ENCODE measurements at places on chromosomes 4 and X. TPM values are rescaled to one million over a fixed set of nuclear protein-coding genes. Genes with fewer than 3 reads are reported as not detected.

DNA sequence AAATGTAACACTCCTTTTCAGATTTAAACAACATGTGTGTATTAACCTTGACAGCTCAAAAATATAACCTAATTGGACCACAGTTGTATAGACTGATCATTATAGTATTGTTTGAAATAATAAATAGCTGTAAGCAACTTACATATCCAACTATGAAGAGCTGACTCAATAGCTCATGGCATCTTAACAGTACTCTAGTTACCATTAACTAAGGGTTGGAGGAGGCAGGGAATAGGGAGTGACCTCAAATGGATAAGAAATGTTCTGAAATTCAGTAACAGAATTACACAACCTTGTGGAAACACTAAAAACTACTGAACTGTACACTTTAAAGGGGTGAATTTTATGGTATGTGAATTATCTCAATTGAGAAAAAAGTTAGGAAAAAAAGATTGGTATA is 136.5 kb upstream of the CPEB2 start:
- DNase-seq = no peak

Gene OPHN1
- 8.8 TPM for total RNA-seq

DNA sequence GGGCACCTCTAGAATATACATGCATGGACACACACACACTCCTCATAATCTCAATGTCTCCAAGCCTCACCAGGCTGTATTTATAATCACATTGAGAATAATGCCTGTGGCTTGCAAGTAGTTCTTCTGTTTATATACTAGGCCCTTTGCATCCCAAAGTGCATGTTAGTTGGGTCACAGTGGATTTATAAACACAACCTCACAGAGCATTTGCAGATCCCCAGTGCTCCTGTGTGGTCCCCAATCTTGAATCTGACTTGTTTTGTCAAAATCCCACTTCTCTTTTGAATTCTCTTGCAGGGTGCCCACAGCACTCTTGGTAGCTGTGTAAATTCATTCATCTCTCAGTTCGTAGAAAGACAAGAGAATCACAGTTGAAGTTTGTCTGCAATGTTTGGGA is 49.6 kb upstream of the PROM1 start:
- DNase-seq = no peak

- DNase-seq = no peak
Observed at GRCh38 chr4:65456579-65456978, 213.7 kb downstream of the EPHA5 start.

Gene UGT8
- 2.1 TPM for total RNA-seq

Gene MAGEB10
- not detected for total RNA-seq

Gene MAGEA1
- not detected for total RNA-seq

DNA sequence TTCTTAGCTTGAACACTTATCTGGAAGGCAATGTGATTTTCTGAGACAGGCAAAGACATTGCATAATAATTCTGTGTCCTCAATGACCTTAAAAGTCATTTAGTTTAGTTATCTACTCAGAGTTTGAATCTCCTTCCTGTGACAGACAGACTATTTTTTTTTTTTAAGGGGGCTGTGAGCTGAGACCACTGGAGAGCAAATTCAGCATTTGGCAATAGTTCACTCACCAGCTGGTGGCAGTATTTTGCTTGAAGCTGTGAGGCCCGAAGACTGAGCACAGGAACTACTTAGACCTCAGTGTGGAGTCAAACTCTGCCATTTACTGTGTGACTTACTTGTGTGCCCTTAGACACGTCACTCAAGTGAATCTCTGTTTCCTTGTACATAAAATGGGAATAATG is 22.9 kb upstream of the CPE start:
- no peak for DNase-seq

DNA sequence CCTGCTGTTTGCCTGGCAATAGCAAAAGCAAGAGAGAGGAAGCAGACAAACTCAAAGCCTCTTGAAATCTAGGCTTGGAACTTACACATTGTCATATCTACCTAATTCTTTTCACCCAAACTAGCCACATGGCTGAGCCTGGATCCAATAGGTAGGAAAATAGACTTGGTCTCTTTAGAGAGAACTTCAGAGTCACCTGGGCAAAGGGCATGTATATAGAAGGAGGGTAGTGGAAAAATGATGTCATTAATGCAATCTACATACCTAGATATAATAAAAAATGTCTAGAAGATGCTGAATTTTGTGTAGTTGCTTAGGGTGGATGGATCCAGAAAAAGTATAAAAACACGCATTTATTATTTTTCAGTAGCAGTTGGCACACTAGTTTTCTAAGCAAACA is 237.0 kb upstream of the GEMIN8 start:
- DNase-seq = no peak

GRCh38 chr4:120874792-120875774 is 47.4 kb downstream of the PRDM5 start:
- DNase-seq = no peak

GRCh38 chrX:126695375-126695896 is 124.1 kb upstream of the PRR32 start:
- no peak for DNase-seq

GRCh38 chrX:124931241-124931640 is 388.4 kb upstream of the TEX13C start:
- no peak for DNase-seq

Gene SORCS2
- 0.15 TPM for total RNA-seq

DNA sequence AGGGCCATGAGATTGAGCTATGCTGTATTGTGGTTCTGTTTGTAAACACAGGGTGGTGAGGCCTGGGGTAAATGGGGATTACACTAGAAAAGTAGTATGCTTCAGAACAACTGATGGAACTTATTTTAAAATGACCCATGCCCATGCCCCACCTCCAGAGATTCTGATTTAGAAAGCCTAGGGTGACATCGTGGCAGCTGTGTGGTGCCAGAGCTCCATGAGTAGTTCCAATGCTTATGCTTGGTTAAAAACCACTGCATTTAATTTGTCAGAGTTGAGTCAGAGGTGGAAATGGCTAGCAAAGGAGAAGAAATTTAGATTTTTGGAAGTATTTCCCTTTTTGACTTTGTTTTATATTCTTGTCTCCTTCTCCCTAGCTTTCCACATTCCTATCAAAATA is 63.4 kb upstream of the PDE5A start:
- no peak for DNase-seq

Gene ASMT
- not detected for total RNA-seq

DNA sequence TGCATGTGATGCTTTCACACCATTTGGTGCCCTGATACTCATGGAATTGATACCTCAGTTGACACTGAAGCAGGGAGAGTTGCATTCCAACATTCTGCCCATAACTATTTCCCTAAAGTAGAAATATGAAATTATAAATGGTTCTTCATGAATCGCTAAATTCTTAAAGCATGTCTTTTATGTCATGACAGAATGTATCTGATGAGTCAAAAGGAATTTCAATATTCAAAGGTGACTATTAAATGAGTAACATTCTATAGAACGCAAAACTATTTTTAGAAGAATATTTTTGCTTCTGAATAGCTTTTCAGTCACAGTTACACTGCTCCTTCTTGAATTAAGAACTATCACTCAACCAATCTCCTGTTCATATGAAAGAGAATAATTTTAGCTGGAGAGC is 152.8 kb downstream of the ADGRA3 start:
- no peak for DNase-seq

DNA sequence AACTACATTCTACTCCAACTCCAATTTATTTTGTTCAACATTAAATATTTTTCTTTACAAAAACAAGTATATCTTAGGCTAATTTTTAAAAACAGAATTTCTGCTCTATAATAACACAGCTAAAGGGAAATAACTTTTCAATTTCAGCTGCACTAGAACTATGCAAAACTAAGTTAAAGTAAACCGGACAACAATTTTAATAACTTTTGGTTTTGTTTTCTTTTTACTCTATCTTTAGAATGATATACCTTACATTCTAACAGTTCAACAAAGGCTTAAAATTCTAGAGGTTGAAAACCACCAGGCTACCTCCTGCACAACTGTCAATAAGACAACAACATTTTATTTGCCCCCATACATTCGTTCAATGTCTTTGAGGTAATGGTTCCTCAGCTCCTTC is 18.7 kb upstream of the KCNE5 start:
- no peak for DNase-seq

DNA sequence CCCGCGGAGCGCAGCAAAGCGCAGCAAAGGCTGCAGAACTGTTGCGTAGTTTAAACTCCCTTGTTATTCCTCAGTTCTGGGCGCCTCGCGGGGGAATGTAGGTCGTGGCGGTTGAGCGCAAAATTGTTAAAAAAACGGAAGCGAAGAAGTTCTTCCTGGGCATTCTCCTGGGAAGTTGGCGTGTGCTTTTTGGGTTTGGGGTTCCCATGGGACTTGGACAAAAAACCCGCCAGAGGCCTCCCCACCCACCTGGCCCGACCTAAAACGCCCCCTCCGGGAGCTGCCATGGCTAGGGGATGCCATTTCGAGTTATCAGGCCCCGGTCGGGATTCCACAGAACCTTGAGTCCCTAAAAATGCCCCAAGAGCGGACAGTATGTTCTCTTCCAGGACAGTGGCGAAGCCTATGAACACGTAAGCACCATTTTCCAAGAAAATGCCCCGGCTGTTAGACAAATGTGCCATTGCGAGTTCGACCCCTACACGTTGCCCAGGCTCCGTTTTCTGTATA is 8.9 kb downstream of the ZIC3 start:
- DNase-seq = no peak

- no peak for DNase-seq
Observed at GRCh38 chrX:153934762-153935325, at the start of gene NAA10. Gene NAA10, minus strand, starts transcription at chrX:153935037. Its CDS starts 133 bp downstream, at chrX:153934904.

DNA sequence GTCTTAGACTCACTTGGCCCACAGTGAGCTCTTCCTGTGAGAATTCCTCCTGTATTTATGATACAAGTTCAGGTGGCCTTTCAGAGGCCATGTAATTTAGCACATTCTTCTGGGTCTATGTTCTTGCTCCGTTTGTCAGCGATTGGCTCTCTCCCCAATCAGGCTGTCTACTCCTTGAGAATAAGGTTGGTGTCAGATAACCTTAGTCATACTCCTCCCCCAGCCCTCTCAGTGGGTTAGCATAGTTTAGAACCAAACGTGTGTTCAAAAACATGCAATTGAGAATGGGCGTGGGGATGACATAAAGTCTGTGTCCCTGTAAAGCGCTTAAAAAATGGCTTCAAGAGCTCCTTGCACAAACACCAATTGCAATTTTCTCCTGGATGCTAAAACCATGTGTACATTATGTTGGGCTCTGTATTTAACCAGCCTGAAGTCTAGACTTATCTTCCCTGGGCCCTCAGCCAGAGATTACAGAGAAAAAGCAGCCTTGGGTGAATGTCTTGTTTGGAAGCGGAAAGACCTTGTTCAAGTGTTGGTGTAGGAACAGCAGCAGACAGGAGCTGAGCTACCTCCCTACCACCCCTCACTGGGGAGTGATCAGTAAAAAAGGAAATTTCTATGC is 9.9 kb upstream of the CT47C1 start:
- no peak for DNase-seq

Gene ABLIM2
- total RNA-seq = 0.64 TPM

Gene TXLNG
- total RNA-seq = 10.2 TPM

Gene UNC5C
- 8.2 TPM for total RNA-seq

GRCh38 chrX:132710656-132711155 is 221.9 kb upstream of the MBNL3 start:
- no peak for DNase-seq

DNA sequence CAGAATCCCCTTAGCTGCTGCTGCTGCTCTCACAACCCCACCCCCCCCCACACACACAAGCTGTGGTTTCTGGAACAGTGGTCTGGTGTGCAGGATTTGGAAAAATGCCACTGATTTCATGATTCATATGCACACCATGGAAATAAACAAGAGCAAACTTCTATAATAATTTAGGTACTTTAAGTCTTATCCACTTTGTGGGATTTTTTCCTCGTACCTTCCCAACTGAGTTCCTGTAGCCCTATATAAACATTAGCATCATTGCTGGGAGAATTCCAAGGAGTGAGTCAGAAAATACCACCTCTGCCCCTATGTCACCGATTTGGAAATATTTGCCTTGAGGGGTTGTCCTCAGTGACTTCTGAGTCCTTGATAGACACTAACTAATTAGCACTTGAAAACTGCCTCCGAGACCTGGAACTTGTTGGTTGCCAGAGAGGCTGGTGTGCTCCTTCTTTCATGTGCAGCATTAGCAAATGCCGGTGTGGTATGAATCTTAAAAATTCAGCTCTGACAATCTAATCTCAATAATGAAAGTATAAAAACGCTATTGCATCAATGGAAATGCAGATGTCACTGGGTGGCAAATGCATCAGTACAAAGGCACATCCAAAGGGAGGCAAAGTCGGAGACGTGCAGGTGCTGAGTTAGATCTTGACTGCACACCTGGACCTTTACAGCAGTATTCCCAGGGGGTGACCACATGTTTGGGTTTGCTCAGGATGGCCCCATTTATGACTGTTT is 61.8 kb downstream of the CPE start:
- no peak for DNase-seq

Gene NHSL2
- 0.36 TPM for total RNA-seq

DNA sequence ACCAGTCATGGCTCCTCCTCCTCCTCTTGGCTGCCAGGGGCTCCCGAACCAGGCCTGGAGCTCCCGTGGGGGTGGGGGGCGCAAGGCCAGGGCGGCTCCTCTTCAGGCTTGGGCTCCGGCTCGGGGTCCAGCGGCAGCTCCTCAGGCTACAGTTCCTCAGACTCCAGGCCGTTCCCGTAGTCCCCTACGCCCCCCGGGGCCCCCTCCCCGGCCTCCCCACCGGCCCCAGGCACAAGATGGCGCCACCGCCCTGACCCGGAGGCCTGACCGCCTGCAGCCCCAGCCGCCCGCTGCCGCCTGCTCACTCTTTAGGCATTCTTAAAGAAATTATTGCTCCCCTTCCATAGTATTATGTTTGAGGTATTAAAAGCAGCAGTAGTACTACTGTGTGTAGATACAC is 54.5 kb downstream of the TAF1 start:
- DNase-seq = no peak

DNA sequence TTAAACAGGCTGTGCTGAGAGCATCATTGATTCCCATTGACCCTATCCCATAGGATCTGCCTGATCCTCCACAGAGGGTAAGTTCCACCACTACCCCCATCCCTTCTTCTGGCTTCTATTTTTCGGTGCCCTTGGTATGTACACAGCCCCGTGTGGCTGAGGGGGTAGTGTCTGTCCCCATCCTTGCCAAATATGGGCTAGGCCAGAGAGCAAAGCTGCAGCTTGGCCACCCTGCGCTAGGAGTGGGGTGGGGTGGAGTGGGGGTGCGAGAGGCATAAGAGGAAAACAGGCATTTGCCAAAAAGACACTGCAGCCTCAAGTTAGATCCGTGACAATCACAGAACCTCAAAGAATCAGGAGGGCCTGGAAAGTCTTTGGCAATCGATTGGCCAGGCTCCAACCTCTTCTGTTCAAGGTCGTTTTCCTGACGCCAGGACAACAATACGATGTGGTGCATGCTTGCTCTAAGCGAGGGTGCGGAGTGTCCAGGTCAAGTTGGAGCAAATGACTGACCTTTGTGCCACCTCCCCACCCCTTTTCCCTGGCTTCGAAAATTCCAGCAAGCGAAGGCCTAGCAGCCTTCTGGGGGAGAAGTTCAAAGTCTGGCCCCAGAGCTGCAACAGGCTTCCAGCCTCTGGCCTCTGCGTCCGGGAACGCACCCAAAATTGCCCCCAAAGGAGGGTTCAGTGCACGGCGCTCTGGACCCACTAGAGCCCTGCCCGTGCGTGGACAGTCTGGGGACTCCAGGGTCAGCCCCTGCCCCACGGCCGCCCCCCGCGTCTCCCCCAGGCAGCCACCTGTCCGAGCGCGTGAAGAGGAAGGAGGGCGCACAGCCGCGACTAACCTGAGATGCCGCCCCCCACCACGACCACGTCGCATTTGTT is 598 bp downstream of the MAOB start:
- DNase-seq = no peak

GRCh38 chrX:129760155-129760554 is 19.6 kb upstream of the SASH3 start:
- no peak for DNase-seq
